Substantia nigra (tissue), 51 donors: ENCODE measurements at places on chromosomes 11 and 22.

- DNase-seq, result peak; percentile 81
Observed at GRCh38 chr11:69497221-69497787, 15.8 kb downstream of the LINC01488 start.

GRCh38 chr11:5625281-5625680, 480 bp downstream of the TRIM34 start:
- no peak for DNase-seq

DNA sequence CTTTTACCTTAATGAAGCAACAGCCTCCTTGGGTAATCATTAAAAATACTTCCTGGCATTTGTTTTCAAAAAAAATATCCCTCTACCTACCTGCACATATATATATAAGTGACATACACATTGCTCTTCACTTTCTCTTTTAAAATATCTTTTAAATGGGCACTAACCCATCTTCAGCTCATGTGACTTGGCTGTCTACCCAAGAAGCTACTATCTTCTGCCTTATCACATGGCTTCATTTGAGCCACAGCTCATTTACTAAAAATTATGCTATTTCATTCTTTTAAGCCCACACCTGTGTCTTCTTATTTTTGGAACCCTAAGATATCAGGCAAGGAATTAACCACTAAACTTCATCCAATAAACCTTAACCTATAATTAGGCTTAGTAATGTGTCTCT, 37.0 kb upstream of the SOX6 start:
- DNase-seq, result no peak

DNA sequence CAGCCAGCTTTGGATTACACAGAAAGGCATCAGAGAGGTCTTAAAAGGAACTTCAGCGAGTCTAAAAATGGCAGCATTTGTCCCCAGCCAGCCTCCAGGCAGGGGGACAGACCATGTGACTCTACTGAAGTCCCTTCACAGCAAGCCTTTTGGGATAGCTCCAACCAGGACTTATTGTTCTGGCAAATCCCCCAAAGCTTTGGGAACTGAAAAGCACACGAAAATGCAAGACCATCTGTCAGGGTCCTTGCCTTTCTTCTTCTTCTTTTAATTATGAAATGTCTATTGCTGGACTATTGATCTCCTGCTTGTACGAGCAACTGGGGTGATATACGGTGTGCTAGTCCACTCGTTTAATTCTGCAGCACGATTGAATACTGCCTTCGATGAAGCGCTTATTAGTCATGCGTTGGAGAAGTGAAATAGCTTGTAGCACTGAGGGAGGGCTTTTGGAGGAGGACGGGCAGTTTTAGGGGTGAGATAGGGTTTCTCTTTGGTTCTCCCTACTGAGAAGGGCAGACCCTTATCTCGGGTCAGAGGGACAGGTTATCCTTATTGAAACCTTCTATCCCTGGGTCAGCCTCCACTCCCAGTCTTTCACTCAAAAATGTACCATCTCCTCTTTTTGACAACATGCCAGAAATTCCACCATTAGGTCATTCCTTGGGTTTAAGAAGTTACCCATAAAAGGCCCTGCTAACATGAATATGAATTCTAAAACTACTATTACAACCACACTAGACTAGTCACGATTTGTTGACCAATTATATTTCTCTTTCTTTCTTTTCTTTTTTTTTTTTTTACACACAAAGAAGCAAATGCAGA, 416.4 kb downstream of the MIAT start:
- DNase-seq, result no peak

GRCh38 chr11:43419460-43419859, 60.7 kb downstream of the TTC17 start:
- DNase-seq, result no peak

GRCh38 chr11:1933416-1934334, 13.5 kb upstream of the MRPL23 start:
- DNase-seq, result no peak

- DNase-seq, result no peak
Observed at GRCh38 chr11:15976433-15977045, 379.8 kb downstream of the SOX6 start.

- no peak for DNase-seq
Observed at GRCh38 chr11:95239871-95240649, 9.1 kb upstream of the SESN3 start.

- DNase-seq, result no peak
Observed at GRCh38 chr11:21896746-21897602, 295.9 kb upstream of the ANO5 start.

GRCh38 chr11:130831506-130831905, 84.8 kb downstream of the SNX19 start:
- DNase-seq, result no peak

DNA sequence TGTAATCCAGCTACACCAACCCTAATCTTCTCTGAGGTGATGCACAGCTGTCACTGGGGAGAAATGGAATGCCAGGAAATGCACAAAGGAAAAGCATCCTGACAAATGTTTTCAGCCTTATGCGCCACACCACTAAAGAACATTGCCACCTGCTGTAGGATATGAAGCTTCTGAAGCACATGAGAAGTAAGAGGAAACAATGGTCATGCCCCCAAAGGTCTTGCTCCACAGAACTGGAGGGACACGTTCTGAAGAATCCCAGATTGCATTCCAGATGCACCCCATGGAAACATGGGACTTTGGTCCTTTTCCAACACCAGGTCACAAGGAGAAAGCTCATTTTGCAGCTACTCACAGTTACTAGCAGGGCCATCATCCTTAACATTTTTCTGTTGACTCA, 48.7 kb upstream of the ZBED5 start:
- DNase-seq, result no peak

- DNase-seq, result no peak
Observed at GRCh38 chr11:116233561-116233960, 539.2 kb downstream of the BUD13 start.

GRCh38 chr11:66854729-66855211, 2.1 kb upstream of the LRFN4 start:
- DNase-seq, result no peak

DNA sequence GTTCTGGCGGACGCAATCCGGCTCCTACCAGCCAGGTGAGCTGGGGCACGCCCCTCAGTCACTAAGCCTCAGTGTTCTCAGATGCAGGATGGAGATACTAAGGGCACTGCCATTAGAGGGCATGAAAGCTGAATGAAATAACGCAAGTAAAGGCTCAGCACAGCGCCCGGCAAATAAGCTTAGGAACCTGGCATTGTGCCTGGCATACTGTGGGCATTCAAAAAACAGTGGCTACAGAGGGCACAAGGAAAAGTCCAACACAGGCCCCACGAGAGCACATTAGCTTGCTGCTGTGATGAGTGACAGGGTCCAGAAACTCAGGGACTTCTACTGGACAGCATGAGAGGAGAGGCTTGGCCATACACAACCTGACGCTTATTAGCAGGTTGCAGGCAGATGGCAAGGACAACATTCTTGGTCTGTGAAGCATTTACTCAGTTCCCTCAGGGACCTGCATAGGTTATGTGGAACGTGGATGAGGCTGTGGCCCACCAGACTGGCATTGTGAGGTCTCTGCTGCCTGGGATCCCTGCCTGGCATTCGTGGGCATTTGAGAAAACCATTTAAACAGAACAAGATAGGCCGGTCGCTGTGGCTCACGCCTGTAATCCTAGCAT, 12.2 kb downstream of the TXN2 start:
- no peak for DNase-seq

DNA sequence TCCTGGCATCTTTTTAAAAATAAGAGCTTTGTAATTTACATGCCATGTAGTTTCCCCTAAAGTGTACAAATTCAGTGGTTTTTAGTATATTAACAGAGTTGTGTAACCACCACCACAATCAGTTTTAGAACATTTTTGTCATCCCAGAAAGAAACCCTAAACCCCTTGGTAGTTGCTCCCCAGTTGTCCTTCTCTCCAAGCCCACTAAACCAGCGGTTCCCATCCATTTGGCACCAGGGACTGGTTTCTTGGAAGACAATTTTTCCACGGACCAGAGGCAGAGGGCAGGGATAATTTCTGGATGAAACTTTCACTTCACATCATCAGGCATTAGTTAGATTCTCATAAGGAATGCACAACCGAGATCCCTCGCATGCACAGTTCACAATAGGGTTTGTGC, 22.6 kb downstream of the CABIN1 start:
- no peak for DNase-seq

DNA sequence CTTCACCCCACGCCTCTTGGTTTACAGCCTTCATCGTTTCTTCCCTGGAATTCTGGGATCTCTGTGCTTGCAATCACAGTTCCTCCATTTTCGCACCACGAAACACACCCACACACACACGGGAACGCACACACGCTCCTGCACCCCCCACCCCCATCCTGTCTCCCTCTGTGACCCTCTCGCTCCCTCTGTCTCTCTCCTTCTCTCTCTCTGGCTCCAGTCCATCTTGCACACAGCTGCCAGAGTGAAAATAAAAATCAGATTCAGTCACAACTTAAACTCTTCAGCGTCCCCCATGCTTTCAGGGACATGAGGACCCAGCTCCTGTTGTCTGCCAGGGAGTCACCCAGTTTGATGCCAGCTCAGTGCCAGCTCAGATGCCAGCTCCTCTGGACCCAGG, 3.0 kb downstream of the GAL start:
- no peak for DNase-seq

DNA sequence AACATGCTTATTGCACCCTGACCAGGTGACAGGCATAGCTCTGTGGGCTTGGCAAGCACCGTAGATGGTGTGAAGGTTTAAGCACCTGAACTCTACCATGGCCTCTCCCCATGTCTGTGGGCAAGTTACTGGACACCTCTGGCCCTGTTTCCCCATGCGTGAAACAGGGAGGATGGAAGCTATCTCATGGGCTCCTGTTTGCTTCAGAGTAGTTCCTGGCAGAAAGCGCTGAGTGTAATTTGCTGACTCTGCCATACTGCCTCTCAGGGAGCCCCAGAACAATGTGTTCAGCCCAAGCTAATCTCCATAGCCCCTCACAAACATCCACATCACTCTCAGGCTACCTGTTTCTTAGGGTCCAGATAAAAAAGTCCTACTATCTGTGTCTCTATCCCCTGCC, 2.4 kb downstream of the CBX6 start:
- no peak for DNase-seq

- DNase-seq, result no peak
Observed at GRCh38 chr11:84549217-84549616, 1077.9 kb downstream of the DLG2 start.

DNA sequence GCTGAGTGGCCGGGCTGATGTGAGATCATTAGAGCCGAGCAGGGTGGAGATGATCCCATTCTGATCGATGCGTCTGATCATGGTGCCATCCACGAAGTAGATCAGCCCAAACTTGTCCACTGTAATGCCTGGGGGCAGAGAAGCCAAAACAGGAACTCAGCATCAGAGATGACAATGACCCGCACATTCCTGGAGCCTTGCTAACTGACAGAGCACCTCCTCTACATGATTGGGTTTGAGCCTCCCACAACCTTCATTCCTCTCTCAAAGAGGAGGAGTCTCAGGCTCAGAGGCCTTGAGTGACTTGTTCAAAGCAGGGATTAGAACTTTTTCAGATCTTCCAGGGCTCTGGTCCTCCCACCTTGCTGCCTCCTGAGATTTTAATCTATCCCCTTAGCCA, 133.7 kb upstream of the NARS2 start:
- DNase-seq, result no peak

GRCh38 chr11:1479006-1479677, 7.4 kb downstream of the MOB2 start:
- DNase-seq, result no peak

DNA sequence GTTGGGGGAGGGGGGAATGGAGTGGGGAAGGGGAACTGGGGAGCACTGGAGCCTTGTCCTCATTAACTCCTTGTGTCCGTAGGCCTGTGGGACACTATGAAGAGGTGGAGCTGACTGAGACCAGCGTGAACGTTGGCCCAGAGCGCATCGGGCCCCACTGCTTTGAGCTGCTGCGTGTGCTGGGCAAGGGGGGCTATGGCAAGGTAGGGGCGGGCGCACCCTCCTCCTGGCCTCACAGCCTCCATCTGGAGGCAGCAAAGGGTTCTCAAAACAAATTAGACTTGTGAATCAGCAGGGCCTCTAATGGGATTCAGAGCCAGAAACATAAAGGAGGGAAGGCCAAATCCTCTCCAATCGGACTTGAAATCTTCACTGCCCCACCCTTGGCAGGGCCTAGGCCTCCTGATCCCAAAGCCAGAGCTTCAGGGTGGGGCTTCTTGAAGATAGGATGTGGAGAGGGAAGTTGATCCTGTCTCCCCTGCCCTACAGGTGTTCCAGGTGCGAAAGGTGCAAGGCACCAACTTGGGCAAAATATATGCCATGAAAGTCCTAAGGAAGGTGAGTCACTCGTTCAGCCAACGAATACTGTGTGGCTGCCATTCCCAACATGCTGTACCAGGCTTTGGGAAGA, 859 bp downstream of the RPS6KB2 start:
- no peak for DNase-seq

DNA sequence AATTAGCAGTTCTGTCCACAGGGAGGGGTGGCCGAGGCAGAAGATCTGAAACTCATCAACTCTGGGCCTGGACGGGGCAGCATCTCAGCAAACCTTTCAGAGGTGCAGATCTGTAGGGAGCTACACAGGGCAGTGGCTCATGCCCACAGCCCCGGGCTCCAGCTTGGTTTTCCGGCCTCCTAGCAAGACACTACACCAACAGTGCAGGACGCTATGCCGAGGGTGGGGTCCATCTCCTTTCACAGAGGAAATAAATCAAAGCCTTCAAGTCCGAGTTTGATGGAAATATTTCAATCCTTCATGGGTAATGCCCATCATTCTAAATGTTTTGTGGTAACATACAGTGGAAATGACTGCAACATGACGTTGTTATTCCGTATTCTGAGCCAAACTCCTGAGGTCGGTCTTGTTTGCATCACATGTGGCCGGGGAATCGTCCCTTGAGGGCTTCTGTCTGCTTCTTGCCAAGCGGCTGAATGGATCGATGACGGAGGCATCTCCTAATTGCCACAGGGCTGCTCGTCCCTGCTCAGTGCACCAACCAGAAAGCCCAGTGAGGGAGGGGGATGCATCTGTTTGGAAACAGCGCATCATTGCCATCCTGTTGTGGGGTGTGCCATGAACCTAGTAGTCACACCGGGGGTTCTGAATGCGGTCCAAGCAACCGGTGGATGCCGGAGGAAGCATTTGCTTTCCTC, 30.0 kb downstream of the LINC01488 start:
- DNase-seq, result no peak

- peak; percentile 30 for DNase-seq
Observed at GRCh38 chr11:95108159-95108611, 18.5 kb downstream of the ENDOD1 start.

- DNase-seq, result no peak
Observed at GRCh38 chr11:127464325-127464724, 463.8 kb upstream of the KIRREL3 start.

DNA sequence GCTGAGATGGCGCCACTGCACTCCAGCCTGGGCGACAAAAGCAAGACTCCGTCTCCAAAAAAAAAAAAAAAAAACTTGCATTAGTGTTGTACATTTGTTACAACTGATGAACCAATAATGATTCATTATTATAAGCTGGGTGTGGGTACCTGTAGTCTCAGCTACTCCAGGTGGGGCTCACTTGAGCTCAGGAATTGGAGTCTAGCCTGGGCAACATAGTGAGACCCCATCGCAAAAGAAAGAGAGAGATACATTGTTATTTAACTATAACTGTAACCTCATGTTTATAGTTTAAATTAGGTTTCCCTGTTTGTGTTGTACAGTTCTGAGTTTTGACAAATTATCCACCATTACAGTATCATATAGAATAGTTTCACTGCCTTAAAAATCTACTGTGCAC, 38.6 kb downstream of the KDM2A start:
- DNase-seq, result no peak
